Vagina (tissue), 2 donors: ENCODE measurements at places on chromosomes 7 and 10. TPM values are rescaled to one million over a fixed set of nuclear protein-coding genes. Genes with fewer than 3 reads are reported as not detected.

ITGA8 gene
- 15.5 TPM for total RNA-seq

ERVW-1 gene
- not detected for total RNA-seq

GRCh38 chr10:50375745-50376144, 124.4 kb upstream of the ASAH2 start:
- no peak for DNase-seq

DNA sequence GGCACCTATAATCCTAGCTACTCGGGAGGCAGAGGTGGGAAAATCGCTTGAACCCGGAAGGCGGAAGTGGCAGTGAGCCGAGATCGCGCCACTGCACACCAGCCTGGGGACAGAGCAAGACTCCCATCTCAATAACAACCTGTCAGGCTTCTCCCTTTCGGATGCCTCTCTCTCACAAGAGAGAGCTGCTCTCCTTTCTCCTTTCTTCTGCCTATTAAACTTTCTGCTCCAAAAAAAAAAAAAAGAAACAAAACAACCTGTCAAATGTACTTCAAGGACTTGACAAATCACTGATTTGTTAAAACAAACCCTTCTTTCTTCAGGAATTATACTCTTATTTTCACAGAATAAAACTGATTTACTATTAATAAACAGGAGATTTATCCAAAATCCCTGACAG, 3.6 kb downstream of the PSAP start:
- DNase-seq: no peak

DNA sequence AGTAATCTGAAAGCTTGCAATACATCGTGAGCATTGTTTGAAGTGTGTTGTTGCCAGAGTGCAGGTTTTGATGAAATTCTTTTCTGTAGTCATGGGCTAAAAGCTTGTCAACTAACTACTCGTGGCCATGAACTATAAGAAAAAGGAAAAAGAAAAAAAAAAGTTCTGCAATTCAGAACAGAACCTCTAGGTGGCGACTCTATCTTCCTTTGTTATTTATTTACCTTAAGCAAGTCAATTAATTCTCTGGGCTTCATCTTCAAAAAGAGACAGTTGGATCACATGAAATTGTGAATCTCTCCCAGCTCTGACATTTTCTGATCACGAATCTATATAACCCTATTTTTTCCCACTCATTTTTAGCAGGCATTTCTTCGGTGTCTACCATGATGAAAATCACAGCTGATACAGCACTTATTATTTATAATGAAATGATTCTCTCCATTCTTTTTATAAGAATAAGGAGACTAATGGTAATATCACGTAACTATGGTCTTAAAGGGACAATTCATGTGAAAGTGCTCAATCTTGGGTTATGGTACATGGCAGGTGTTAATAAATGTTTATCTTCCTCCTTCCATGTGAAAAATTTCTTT, 18.8 kb downstream of the TMEM196 start:
- DNase-seq: no peak

DNA sequence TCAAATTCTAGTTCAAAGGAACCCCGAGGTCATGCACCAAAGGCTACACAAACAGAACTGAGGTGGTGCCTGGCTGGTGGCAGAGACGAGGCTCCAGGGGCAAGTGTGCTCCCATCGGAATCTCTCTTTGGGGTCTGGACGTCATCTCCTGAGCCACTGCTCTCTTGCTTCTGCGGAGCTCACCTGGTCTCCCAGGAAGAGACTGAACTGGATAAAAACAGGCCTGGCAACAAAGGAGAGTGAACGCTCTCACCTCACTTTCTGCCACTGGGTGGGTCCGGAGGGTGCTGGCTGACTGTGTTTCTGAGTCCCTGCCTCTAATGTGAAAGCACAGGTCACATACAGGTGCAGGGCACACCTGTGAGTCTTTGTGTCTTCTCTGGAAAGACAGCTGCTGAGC, 22.4 kb downstream of the VIPR2 start:
- DNase-seq: no peak

GRCh38 chr10:116737627-116738327, 4.6 kb downstream of the HSPA12A start:
- DNase-seq: no peak
